ENCODE measurements at places on chromosomes 16 and 17. TPM values are rescaled to one million over a fixed set of nuclear protein-coding genes. Genes with fewer than 3 reads are reported as not detected.
A peak's percentile ranks its signal among the peaks of the same experiment; 100 is the strongest.

DNA sequence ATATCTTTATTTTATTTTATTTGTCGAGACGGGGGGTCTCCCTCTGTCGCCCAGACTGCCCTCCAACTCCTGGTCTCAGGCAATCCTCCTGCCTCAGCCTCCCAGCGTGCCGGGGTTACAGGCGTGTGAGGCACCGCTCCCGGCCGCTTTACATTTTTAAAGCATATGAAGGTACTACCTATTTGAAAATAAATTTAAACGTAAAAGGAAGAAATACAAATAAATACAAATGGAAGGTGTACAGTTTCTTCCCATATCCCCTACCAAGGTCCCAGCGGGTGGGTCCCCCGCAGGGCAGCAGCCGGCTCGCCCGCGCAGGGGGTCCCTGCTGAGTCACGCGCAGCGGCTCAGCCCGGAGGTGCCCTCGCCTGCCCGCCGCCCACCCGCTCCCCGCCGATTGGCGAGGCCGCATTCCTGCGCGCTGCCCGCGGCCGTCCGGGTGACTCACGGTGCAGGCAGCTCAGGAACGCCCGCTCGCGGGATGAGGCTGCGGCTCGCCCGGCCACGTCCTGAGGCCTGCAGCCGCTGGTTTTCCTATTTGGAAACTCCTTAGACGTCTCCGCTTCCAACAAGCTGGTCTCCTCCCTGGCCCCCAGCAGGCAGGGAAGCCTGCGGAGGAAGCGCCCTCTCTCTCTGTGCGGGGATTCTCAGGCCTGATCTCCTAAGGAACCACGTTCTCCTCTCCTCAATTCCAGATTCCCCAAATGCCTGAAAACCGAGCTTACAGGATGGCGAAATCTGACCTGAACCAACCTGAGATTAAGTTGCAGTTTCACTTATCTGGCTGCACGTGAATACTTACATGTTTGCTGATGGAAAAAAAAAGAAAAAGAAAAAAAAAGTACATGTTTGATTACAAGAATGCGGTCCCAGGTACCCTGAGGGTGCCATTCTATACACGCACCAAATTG, 54.8 kb upstream of the MAP3K14 start:
- peaks cover 12% of the 10 kb centered on the region for H3K27me3 ChIP-seq
- peak overlapping the region; percentile 55 for H3K4me3 ChIP-seq
- H3K27ac ChIP-seq = peak overlapping the region; percentile 51
- peak; percentile 75 for DNase-seq
- H3K36me3 ChIP-seq = no peaks in the 10 kb centered on the region
- H3K4me1 ChIP-seq = peaks cover 17% of the 10 kb centered on the region

DNA sequence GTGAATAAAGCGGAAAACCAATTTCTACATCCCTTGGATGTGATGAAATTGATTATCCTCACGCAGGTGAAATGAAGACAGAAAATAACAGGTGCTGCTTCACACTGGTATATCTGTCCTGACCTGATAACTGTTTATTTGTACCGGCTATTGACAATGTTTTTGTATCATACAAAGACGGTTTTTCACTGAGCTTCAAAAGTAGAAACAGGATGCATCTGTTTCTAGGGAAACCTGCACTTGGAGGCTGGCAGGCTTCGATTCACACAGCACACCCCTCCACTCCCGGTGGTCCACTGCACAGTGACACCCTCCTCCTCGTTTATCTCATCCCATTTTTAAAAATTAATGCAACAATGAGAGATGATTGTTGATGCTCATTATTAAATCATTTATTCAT, 104.5 kb downstream of the CPPED1 start:
- H3K27me3 ChIP-seq = no peaks in the 10 kb centered on the region
- H3K4me1 ChIP-seq = peaks cover 16% of the 10 kb centered on the region
- no peak overlapping the region for H3K27ac ChIP-seq
- DNase-seq = no peak

GRCh38 chr17:70119545-70119944, 44.5 kb downstream of the KCNJ16 start:
- H3K36me3 ChIP-seq = no peaks in the 10 kb centered on the region
- no peak for DNase-seq
- H3K4me3 ChIP-seq = no peak overlapping the region
- H3K27ac ChIP-seq = no peak overlapping the region

GRCh38 chr17:4007346-4008081, 43.3 kb upstream of the ATP2A3 start:
- H3K4me3 ChIP-seq = no peak overlapping the region
- peak overlapping the region; percentile 26 for H3K27ac ChIP-seq
- peaks cover 6% of the 10 kb centered on the region for H3K4me1 ChIP-seq
- peaks cover 20% of the 10 kb centered on the region for H3K36me3 ChIP-seq

DNA sequence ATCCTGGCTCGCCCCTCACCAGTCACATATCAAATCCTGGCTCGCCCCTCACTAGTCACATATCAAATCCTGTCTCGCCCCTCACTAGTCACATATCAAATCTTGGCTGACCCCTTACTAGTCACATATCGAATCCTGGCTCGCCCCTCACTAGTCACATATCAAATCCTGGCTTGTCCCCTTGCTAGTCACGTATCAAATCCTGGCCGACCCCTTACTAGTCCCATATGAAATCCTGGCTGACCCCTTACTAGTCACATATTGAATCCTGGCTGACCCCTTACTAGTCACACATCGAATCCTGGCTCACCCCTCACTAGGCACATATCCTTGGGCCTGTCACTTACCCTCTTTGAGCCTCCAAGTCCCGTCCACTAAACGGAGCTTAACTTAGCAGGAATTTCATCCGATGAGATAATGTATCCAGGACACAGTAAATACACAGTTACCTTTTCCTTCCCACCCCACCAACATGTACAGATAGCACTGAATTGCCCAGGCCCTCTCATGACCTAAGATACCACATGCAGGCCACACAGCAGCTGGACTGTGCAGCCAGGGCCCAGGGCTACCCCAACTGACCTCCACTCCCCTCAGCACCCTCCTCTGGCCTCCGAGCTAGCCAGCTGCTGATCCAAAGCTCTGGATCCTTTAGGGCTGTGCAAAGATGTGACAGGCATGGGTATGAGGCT, 157.8 kb upstream of the RPH3AL start:
- H3K27ac ChIP-seq = no peak overlapping the region
- no peak for DNase-seq
- no peak overlapping the region for H3K4me3 ChIP-seq
- peaks cover 2% of the 10 kb centered on the region for H3K27me3 ChIP-seq
- no peaks in the 10 kb centered on the region for H3K36me3 ChIP-seq

DNA sequence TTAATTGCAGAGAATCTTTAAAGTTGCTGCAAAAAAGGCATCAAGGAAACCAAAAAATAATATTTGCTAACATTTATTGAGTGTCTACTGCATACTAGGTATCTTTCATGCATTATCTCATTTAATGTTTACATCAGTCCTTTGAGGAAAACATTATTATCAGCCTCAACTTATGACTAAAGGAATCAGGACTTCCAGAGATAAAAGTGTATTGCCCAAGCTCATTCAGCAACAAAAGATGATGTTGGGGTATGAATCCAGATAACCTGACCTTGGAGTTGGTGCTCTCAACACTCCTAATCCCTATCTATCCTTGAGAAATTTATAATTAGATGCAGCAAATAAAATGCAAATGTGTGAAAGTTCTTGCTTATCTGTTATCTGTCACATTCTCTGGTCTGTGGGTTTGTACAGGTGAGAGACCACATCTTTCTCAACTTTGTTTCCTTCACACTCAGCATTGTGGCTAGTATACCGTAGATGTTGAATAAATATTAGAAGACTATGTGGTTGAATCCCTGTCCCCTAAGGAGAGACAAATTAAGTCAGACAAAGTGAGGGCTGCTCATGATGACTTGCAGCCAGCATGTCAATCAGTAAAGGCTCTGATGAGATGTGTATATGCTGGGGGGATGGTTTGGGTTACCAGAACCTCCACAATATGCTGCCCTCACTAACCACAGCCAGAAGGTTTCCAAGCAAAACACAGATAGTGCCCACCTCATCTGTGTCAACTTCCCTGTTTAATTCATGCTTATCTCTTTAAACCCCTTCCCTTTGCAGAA, 82.6 kb downstream of the NOG start:
- DNase-seq = no peak
- no peak overlapping the region for H3K27ac ChIP-seq
- no peaks in the 10 kb centered on the region for H3K36me3 ChIP-seq
- peaks cover 24% of the 10 kb centered on the region for H3K4me1 ChIP-seq

- H3K36me3 ChIP-seq = peaks cover 31% of the 10 kb centered on the region
- H3K27ac ChIP-seq = peak overlapping the region; percentile 10
- no peak overlapping the region for H3K4me3 ChIP-seq
- H3K4me1 ChIP-seq = peaks cover 8% of the 10 kb centered on the region
- DNase-seq = no peak
Measured at GRCh38 chr16:70511833-70512232, 11.5 kb downstream of the COG4 start.

GRCh38 chr17:43556292-43556691, 10.2 kb upstream of the ETV4 start:
- H3K27ac ChIP-seq = peak overlapping the region; percentile 23
- DNase-seq = peak; percentile 44
- H3K27me3 ChIP-seq = peaks cover 13% of the 10 kb centered on the region
- H3K4me3 ChIP-seq = no peak overlapping the region
- no peaks in the 10 kb centered on the region for H3K36me3 ChIP-seq
- peaks cover 5% of the 10 kb centered on the region for H3K4me1 ChIP-seq

DNA sequence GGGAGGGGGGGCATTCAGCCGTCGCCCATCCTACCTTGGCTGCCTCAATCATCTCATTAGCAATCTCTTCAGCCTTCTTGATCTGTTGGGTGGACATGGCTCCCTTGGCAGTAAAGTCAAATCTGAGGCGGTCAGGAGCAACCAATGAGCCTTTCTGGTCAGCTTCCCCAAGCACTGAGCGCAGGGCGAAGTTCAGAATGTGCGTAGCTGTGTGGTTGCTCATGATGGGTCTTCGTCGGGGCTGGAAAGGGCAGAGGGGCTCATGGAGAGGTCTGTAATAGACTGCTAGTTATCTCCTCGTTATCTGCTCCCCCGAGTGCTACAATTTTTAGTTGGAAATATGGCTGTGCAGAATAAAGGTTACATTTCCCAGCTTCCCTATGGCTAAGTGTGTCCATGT, 7.2 kb upstream of the EXOSC6 start:
- H3K4me1 ChIP-seq = no peaks in the 10 kb centered on the region
- H3K36me3 ChIP-seq = peaks cover 62% of the 10 kb centered on the region
- no peak overlapping the region for H3K27ac ChIP-seq
- no peak overlapping the region for H3K4me3 ChIP-seq

ZNF19 gene
- 2.9 TPM for total RNA-seq

SLC38A8 gene
- not detected for total RNA-seq

ALOXE3 gene
- 0.28 TPM for total RNA-seq

Data from activated CD4-positive, alpha-beta T cell treated with anti-CD3 and anti-CD28 coated beads for 36 hours (primary cell).